ENCODE measurements at places on chromosomes 6 and 20.

DNA sequence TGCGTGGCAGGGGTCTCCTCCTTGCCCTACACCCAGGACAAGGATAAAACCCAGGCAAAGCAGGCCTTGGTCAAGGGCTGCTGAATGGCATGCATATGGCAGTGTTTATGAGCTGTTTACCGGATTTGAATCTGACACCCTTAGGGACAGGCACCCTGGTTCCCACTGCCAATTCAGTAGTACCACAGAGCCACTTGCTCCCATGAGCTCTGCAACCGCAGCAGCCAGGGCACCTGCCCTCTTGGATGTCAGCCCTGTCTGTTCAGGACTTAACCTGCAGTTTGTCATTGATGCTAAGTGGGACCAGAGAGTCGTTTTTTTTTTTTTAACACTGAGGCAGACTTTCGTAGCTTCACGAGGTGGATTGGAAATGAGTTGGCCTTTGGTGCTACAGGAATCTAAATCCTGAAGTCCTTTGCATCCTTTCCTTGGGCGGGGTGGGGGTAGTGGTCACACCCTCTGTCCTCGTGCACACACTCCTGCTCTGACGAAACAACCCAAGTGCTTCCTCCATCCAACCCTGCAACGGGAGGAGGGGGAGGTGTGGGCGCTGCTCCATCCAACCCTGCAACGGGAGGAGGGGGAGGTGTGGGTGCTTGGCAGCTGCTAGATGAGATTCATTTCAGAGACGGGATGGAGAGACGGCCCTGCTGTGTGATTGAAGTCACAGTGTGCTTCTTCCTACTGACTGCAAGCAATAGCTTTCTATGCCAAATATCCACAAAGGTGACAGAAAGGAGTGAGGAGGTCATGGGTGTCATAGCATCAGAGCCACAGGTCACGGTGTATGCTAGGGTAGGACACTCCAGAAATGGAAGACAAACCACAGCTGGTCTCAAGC is 166.5 kb downstream of the SMOC2 start:
- no peak for DNase-seq

GRCh38 chr20:38674092-38674764 is 50.1 kb upstream of the SLC32A1 start:
- peak; percentile 22 for DNase-seq

DNA sequence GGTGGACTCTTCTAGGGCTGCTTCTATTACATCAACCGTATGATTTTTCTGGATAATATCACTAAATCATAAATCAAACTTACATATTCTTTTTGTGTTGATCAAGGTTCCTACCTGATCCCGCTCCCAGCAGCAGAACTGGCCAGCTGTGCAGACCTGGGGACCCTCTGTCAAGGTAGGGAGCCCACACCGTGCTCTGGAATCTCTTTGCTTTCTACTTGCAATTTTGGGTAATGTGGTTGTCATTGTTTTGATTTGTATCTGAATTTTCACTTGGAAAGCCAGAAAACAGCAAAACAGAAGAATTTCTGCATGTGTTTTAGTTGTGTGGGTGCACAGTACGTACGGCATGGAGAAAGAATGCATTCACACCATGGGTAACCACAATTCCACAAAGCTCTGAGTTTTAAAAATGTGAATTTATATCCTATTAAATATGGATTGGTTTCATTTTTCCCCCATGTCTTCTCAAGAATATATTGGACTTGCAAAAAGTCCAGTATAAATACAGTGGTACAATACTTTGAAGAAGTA is 80.1 kb downstream of the ADGRG6 start:
- DNase-seq = no peak

DNA sequence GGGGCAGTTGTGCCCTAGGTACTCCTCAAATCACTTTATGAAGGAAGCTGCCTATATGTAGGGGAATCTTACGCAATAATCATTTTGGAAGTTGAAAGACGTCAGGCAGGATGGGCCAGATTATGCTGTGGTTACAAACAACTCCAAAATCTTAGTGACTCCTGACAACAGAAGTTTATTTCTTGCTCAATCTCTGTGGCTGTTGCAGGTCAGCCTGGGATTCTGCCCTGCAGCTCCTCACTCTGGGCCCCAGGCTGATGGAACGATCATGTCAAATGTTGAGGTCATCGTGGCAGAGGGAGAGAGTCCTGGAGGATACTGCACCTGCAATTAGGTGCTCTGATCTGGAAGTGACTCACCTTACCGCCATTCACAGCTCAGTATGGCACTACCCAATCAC is 88.4 kb downstream of the ZDHHC14 start:
- DNase-seq = no peak

DNA sequence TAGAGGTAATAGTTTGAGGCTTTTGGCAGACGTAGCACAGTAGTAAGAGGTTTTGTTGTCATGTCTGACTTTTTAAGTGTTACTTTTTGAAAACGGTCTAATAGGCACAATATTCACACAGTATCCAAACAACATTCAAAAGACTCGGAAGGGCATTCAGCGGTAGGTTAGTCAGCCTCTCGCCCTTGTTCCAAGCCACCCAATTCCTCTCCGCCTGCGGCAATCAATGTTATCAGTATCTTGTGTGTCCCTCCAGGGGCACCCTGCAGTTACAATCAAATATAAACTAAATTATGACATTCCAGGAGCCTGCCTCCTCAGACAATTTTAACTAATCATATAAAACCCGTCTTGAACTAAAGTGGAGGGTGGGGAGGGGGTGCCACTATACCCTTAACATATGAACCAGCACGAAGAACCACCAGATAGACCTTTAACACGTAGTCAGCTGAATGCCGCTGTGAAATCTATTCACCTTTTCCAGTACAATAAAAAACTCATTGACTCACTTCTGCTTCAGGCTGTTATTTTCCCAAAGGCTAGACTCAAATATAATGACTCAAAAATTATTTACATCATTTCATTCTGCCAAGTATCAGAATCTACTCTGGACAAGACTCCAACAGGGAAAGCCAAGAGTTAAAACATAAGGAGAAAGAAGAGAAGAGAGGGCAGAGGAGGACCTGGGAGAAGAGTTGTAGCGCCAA is 1.6 kb downstream of the TENT5A start:
- DNase-seq = no peak

GRCh38 chr20:55928266-55928665 is 77.1 kb downstream of the CBLN4 start:
- no peak for DNase-seq

GRCh38 chr6:117546674-117547073 is 55.6 kb downstream of the GOPC start:
- no peak for DNase-seq

- DNase-seq = no peak
These were observed 78.0 kb downstream of the DLGAP4 start for GRCh38 chr20:36384022-36384619.

DNA sequence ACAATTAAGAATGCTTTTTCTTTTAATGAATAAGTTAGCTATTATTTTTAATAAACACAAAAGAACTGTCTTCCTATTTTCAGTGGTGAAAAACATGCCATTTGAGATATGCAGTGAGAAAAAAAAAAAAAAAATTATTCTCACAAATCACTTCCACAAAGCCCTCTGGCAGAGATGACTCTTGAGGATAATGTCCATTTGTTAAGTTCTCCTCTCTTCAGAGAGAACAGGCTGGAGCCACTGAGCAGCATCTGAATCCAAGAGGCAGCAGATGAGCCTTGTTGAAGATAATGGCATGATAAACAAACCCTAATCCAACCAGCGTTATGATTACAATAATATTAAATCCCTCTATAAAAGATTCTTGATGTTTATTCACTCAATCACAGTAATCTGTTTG is 105.0 kb downstream of the PTPRK start:
- DNase-seq = no peak

- no peak for DNase-seq
These were observed 15.8 kb downstream of the TIAM2 start for GRCh38 chr6:155010940-155011339.

- no peak for DNase-seq
These were observed 103.4 kb downstream of the MRPL14 start for GRCh38 chr6:44023586-44024454.

- no peak for DNase-seq
These were observed 984 bp downstream of the TFAP2C start for GRCh38 chr20:56630086-56630493.

GRCh38 chr20:31666258-31667042 is 28.7 kb downstream of the COX4I2 start:
- DNase-seq = no peak

GRCh38 chr6:31386977-31387376 is 16.4 kb upstream of the MICA start:
- no peak for DNase-seq

DNA sequence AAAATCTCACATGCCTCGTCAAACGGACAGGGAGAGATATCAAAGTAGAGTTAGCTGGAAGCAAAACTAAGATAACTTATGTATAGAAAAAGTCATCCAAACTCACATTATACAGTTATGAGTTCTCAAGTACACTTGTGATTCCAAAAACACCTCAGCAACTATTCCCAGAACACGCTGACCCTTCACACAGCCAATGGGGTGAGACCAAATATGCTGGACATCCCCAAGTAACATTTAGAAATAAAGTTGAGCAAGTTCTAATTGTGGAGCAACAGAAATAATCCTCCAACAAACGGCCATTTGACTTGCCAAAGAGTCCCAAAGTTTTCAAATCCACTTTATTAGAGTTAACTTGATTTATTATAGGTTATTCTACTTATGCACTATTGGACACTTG is 52.4 kb downstream of the LY86 start:
- no peak for DNase-seq

- DNase-seq = no peak
These were observed 9.6 kb upstream of the LY6G5C start for GRCh38 chr6:31690231-31691077.

GRCh38 chr6:38571721-38572120 is 68.0 kb downstream of the BTBD9 start:
- no peak for DNase-seq

DNA sequence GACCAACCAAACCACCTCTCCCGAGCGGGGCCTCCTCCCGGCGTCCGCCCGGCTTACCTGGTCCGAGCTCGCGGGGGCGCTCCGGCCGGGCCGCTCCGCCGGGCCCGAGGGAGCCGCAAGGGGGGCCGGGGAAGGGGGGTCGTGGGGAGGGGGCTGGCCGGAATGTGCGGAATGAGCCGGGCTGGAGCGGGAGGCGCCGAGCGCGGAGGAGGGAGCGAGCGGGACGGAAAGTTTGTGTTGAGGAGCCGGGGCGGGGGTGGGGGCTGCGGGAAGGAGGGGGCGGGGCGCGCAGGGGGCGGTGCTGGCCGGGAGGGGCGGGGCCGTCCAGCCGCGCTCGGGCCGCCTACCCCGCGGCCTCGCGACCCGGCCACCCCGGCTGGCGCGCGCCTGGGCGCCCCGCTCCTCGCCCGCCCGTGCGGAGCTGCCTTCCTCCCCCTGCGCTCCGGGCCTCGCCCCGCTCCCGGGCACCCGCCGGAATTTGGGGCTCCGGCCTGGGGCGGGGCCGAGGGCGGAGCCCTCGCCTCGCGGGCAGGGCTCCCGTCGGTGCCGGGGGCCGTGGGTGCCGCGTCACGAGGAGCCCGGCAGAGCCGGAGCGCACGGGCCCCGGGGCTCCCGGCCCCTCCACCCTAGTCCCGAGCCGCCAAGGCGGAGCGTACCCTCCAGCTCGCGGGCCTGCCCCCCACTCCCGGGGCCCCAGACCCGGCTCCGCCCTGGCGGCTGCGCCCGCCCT is at the start of gene TEAD3:
Gene TEAD3, minus strand, starts transcription at position 239 of the 730 bp plus-strand sequence.
- DNase-seq = peak; percentile 43

DNA sequence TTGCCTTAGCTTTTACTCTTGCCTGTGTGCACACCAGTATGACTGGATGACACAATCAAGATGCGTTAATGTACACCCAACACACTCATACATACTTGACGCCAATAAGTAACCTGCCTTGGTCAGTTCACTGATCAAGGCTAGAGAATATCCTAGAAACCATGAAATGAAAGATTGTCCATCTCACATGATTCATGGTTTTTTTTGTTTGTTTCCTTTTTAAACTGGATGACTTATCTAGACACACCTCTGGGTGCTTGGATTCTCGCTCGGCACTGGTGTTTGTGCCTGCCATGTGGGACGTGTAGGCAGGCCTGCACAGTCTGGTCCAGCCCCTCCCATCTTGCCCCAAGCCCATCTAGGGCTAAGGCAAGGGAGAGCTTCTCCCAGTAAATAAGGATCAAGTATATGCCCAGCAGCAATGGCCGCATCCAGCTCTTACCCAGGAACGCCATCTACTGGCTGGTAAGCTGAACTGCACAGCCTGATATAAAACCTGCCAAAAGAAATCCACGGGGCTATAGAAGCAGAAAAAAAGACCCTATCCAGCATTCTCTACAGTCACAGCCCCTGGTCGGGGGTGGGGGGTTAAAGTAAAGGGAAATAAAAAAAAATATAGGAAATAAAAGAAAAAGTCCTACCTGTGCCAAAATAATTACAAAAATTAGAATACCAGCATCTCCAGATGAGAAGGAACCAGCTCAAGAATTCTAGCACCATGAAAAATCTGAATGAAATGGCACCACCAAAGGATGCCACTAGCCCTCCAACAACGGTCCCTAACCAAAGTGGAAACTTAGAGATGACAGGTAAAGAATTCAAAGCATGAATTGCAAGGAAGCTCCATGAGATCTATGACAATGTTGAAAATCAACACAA is 73.3 kb downstream of the OTOR start:
- no peak for DNase-seq

DNA sequence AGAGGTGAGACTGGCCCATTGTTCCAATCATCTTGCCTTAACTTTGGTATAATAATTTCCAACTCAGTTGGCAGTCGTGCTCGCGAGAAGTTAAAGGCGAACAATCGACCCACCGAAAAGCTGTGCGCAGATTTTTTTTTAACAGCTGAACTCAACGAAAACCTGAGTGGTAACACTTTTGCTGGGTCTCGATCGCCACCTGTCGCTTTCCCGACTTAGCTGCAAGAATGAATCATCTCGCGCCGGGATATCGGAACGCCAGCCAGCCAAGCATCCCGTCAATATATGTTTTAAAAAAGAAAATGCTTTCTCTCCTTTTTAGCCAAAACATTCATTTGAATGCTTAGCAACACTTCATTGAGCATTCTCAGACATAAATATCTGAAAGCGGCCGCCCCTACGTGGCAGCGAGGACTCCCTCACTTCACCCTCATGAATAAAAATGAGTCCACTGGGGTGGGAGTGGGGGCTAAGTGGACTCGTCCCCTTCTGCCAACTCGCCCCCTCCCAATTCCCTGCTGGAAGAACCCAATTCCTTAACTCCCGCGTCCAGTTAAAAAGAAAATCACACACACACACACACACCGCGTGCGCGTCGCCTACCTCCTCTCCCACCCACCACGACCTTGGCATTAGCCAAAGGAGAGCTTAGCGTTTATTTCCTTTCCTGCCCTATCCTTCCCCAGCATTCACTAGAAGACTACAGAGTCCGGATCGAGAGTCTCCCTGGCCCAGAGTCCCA is 1.5 kb downstream of the COL12A1 start:
- no peak for DNase-seq

- DNase-seq = no peak
These were observed 39.0 kb upstream of the PLN start for GRCh38 chr6:118509009-118509617.

Data from effector memory CD4-positive, alpha-beta T cell (primary cell).